ENCODE measurements at places on chromosomes 3 and 15.

GRCh38 chr3:121405631-121406030 lies 140.2 kb downstream of the POLQ start:
- no peak for DNase-seq

GRCh38 chr3:156814295-156814694 lies 11.9 kb upstream of the LEKR1 start:
- no peak for DNase-seq

DNA sequence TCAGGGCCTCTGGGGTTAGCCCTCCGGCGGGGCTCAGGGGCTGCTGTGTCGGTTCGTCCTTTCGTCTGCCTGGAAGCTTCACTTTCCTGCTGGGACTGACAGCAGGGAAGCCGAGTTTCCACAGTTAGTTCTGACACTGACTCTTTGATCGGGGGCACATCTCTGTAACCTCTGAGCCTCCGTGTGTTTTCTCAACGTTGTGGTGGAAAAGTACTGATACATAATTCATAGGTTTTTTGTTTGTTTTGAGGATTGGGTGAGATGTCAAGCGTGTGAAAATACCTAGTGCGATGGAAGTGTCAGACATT lies 481 bp downstream of the AP4E1 start:
- DNase-seq, result no peak

DNA sequence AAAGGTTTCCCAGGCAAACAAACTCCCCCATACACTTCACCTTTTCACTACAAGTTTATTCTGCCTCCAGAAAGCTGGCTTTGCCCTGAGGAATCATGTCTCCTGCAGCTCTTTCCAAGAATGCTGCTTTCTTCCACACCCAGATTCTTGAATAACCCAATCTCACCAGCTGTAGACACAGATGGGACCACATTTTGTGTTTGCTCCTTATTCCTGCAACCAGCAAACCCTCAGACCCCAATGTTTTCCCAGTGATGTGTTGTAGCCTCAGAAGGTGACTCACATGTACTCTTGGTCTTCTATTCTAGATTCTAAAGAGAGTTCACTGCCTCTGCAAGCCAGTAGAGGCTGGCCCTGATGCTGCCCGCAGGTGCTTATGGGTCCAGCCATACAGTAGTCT lies 23.6 kb upstream of the TRIM59 start:
- DNase-seq, result peak; percentile 46

DNA sequence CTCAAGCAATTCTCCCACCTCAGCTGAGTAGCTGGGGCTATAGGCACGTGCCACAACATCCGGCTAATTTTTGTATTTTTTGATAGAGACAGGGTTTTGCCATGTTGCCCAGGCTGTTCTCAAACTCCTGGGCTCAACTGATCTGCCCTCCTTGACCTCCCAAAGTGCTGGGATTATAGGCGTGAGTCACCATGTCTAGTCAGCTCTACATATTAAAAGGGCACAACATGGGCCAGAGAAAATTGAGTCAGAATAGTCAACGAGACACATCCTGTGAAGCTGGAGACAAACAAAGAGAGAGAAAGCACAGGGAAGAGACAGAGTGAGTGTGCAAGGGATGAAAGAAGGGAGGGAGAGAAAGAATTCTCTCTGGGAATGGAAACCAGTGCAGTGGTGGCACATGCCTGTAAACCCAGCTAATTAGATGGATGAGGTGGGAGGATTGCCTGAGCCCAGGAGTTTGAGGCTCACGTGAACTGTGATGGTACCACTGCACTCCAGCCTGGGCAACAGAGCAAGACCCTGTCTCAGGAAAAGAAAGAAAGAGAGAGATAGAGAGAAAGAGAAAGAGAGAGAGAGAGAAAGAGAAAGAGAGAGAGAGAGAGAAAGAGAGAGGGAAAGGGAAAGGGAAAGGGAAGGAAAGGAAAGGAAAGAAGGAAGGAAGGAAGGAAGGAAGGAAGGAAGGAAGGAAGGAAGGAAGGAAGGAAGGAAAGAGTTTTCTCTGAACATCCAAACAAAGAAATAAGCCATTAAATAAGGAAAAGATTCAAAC lies 107.2 kb upstream of the SLC25A36 start:
- DNase-seq, result no peak

DNA sequence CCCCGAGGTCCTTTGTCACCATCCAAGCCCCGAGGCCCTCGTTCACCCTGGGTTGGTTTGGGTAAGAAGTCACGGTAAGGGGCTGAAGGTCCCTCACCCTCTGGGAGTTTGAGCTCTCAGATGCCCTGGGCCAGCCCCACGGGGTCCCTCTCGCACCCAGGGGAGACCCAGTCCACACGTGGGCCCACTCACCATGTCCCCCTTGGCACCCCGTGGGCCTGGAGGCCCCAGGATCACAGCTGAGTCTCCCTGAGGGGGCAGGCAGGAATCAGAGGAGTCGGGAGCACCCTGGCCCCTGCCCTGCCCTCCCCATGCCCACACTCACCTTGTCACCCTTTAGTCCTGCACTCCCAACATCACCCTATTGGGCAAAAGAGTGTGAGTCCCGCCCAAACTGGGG lies 5.8 kb upstream of the UCN2 start:
- DNase-seq, result no peak

DNA sequence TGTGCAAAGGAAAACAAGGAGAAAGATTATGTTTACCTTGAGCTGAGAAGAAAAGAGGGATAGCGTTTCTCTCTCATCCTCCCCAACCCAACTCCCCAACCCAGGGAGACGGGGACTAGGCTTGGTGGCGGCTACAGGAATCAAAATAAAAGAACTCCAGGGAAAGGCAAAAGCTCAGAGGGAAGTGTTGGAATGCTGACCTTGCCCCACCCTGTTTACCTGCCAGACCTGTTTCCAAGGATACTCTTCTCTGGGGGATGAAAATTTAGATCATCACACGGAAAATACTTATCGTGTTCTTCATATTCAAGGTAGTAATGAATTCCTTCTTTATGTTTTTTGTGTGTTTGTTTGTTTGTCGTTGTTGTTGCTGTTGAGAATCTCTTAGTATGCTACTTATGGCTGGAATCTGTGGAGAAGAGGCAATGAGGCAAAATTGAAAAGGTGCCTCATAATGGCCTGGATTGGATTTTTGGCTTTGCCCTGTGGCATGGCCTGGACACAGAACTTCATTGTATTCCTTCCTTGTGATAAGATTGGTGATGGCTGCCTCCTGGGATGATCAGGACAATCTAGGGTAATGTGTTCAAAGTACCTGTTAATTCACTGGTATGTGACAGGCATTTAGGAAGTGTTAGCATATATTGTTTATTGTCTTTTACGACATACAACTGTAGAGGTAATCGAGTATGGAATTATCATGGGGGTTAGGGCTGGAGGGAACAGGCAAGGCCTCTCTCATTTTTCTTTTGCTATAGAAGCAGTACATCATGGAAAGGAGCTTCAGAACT lies 11.1 kb upstream of the TPRG1 start:
- no peak for DNase-seq

- DNase-seq, result no peak
Observed at GRCh38 chr3:54983266-54984099, 55.6 kb upstream of the LRTM1 start.

DNA sequence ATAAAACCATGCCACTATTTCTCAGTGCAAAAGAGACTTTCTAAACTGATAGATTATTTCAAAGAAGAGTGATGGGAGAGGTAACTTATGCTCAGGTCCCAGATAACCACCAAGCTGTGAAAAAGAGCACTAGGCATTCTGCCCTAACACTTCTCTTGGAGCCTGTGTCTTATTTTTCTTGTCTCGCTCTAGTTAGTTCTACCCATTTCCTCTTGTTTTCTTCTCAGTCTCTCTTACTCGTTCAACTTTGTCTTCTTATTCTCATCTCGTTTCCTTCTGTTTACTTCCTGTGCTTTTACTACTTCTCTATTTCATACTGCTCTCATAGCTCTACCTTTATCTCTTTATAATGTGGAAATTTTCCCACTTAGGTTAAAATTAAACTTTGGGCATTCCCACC lies 91.8 kb upstream of the CGNL1 start:
- DNase-seq, result no peak

GRCh38 chr3:12974819-12975218 lies 98.4 kb downstream of the IQSEC1 start:
- DNase-seq, result no peak

DNA sequence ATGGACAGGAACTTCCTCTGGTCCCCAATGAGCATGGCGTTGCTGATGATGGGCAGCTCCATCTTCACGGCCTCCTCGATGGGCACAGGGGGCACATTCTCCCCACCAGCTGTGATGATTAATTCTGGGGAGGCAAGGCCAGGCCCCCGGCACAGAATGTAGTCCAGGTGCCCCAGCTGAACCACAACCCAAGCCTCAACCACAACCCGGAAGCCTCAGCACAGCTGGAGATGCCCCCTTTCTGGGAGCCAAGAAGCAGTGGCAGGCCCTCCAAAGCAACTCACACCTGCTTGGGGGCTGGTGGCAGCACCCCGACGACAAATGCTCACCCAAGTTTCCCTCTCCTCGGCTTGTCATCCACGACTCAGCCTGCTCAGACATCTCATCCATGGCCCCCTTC lies 25.2 kb downstream of the IDH3A start:
- DNase-seq, result no peak

DNA sequence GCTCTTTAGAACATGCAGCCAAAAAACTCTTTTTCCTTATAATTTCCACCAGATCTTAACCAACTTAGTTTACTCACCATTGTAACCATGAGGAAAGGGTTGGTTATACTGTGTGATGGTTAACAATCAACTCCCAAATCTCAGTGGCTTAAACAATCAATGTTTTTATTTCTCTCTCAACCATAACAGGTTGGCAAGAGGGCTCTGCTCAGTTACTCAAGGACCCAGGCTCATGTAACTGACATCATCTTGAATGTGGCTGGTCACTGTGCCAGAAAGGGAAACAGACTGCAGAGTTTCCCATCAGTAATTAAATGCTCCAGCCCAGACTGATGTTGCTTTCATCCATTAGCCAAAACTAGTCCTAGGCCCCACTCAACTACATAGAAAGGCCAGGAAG lies 69.0 kb downstream of the ANKRD28 start:
- DNase-seq, result no peak

- DNase-seq, result peak; percentile 11
Observed at GRCh38 chr3:60250206-60250605, 1001.0 kb downstream of the FHIT start.

GRCh38 chr3:39209329-39209970 lies 17.1 kb upstream of the XIRP1 start:
- DNase-seq, result no peak

- no peak for DNase-seq
Observed at GRCh38 chr15:91308199-91308598, 208.1 kb downstream of the SV2B start.

- no peak for DNase-seq
Observed at GRCh38 chr15:70442211-70442610, 321.1 kb downstream of the UACA start.

GRCh38 chr3:101903451-101903871 lies 54.1 kb downstream of the NFKBIZ start:
- DNase-seq, result peak; percentile 39

GRCh38 chr15:88834211-88834812 lies 31.1 kb downstream of the ACAN start:
- peak; percentile 62 for DNase-seq

DNA sequence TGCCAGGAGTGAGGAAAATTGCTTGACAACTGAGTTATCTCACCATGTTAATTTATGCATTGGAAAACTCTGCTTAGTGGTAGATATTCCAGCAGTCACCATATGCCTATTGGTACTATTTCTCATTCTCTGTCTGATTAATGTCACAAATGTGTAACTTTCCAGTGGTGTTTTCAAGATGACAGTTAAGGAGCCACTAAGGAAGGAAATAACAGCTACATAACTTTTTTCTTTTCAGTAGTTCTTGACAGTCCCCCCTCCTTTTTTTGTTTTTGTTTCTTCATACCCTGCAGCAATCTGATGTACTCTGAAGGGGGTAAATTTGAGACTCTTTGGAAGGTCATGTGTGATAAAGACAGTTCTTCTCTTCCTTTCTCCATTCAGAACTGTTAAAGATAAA lies 13.1 kb downstream of the RASA2 start:
- DNase-seq, result no peak

DNA sequence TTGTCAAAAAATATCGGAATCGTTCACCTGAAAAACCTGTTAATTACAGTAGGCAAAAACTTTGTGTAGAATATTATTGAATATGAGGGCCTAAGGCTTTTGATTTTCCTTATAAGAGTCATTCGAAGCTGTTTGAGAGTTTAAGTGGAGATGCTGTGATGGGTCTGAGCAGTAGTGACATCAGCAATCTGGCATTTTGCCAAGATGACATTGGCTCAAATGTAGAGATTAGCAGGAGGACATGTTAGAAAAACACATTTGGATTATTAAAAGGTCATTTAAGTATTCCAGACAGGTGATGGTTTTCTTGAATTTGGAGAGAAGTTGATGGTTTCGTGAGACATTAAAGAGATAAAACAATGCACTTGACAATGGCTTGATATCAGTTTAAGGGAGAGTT lies 12.9 kb downstream of the OR5AC2 start:
- DNase-seq, result no peak

DNA sequence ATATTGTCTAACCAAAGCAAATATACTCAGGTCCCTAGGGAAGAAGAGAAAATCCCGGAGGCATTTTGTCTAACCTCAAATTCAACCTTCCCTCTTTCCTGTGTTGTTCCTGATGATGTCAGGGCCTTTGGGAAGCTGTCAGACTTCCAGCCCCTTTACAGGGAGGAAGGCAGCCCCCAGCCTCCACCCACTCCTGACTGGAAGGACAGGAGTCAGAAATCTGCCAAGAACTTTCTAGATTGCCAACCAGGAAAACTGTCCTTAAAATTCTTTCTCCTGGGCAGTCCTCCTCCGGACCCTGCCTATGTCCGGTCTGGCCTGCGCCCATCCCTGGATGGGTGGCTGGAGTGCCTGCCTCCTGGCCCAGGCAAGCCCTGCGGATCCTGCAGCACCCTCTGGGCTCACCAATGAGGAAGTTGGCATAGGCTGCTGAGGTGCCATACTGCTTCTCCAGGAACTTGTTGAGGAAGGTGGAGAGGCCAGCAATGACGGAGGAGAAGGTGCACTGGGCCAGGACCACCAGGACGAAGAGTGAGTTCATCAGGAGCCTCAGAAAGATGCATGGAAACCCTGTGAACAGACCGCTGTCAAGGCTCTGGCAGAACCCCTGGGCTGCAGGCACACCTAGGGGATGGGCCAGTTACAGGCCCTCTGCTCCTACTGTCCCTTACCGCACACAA lies 52.6 kb upstream of the RAB6B start:
- peak; percentile 57 for DNase-seq

DNA sequence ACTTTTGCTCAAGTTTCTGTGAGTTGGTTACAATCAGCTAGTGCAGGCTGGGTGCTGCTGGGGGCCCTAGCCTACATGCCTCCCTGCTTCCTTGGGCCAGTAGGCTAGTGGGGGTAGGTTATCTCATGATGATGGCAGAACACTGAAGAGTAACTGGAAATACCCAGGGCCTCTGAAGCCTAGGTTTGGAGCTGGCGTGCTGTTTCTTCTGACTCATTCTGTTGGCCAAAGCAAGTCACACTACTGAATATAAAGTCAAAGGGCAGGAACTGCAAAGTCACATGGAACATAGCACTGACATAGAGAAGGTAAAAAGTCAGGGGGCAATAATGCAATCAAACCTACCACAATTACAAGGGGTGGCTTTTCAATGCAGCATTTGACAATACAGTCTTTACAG lies 34.5 kb downstream of the RASGRP1 start:
- DNase-seq, result no peak
